ENCODE measurements at places on chromosomes 12 and 14.

GRCh38 chr12:74317078-74317601 lies 220.5 kb upstream of the ATXN7L3B start:
- DNase-seq: peak; percentile 20

GRCh38 chr12:123075646-123076171 lies 75.2 kb downstream of the PITPNM2 start:
- no peak for DNase-seq

DNA sequence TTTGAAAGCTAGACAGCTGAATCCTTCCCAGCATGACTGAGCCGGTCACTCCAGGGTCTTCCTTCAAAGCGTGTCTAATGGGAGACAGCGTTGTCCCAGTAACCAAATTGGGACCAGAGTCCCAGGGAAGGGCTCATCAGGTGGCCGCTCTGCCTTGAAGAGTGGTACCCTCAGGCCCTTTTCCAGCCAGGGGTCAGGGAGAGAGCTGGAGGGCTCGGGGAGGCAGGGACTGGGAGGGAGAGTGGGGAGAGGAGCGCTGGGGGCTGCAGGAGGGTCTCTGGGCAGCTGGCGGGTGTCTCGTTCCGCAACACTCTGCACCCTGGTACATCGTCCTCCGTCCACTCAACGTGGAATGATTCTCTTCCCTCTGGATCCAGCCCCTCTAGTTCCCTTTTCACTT lies 1.6 kb upstream of the RTL1 start:
- DNase-seq: no peak

DNA sequence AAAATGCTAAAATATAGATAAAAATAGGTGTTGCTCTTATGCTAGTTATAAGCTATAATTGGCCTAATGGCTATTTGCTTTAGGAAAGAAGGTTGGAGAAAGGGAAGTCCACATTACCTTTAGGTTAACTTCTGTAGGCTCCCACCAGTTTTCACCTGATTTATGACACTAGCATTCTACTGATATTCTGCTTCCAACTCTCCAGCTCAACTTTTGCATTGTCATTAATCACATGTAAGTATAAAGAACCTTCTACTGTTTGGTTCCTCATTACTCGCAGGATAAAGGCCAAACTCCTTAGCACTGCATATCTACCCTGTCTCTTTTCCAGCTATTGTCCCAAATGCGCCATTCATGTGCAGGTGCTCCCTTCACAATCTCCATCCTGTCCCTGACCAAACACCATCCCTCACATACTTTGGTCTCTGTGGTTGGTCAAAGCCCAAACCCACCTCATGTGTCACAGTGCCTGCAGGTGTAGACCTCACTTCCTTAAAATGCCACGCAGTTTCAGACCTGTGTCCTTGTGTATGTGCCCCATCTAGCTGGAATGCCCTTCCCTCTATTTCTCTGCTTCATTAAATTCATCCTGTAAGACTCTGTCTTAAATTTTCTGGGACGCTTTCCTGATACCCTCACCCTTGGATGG lies 3.3 kb downstream of the DDHD1 start:
- no peak for DNase-seq
